CD4-positive, alpha-beta T cell treated with Interleukin-1 beta for 1 hour (primary cell): ENCODE measurements at places on chromosomes 16 and 17.

- no peak for DNase-seq
These were observed 3.2 kb upstream of the MRPL58 start for GRCh38 chr17:75009139-75009724.

- DNase-seq: no peak
These were observed 286.5 kb upstream of the ERCC4 start for GRCh38 chr16:13633391-13633861.

- no peak for DNase-seq
These were observed 992 bp downstream of the NLRC3 start for GRCh38 chr16:3576211-3576610.

DNA sequence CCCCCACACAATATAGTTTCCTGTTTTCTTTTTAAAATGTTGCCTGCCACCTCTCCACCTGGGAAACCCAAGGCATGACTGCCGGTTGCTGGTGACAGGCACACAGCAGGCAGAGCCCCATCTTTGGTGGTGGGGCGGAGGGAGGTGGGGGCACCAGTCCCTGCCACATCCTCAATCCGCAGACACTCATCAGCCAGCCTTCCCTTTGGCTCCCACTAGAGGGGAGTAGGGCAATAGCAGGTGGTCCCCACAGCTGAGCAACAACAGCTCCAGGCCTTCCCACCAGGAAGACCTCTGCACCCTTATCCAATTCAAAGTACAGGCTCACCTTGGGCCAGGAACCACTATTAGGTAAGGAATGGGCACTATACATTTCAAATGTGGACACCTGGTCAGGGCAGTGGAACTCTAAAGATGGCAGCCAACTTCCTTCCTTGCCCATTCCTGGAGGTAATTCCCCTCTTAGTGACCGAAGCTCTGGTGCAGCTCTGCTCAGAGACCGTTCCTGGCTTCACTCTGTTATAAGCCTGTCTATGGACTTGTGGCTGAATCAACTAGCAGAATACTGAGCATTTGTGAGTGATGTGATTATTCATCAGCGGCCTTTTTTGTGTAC, 13.9 kb downstream of the RECQL5 start:
- DNase-seq: peak; percentile 26

DNA sequence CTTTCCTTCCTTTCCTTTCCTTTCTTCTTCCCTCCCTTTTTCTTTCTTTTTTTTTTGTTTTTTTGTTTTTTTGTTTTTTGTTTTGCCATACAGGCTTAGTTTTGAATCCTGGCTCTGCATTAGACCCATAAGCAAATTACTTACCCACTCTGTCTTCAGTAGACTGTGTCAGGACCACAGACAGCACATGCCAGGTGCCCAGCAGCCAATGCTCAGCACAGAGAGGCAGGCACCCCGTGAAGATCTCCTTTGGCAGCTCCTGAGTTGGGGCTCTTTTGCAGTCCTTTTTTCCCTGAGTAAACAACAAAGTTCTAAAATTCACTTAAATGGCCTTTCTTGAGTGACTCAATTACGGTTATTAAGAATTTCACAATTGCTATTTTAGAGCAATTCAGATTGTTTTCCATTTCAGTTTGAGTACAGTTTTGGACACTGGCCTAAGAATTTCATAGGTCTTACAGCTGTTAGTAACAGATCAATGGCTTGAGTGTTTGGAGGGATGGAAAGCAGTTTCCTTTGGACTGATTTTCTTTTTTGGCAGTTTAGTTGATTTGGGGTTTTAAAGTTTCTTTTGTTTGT, 26.2 kb upstream of the SLC5A11 start:
- no peak for DNase-seq

DNA sequence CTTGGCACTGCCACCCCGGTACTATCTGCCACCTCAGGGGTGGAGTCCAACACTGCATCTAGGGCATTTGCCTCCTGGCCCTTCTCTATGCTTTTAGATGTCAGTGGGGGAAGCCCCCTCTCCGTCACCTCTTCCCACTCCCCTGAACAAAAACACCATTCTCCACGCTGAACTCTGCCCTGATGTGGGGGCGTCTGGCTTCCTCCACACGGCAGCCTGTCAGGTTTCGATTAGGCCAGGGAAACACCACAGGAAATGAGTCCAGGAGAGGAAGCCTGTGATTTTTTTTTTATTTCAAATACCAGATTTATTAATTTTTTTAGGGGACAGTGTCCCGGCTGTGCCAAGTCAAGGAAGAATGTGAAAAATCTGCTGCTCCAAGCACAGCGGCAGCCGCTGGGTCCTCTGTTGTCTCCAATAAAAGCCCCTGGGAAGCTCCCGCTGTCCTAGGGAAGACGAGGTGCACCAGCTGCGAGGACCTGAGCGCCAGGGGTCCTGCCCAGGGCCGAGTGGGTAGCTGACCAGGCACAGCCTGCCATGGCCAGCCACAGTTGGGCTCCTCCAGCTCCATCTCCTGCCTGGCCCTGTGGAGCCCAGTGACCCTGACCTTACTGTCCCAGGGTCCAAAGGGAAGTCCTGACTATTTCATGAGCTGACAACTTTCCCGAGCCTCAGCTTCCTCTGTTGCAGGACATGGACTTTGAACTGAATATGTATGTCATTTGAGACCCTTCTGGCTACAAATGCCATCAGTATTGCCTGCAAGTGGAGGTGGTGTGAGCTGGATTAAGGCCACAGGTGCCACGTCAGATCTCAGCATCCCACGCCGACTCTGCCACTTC, 336.7 kb downstream of the FOXL1 start:
- no peak for DNase-seq

- DNase-seq: no peak
These were observed 53.5 kb downstream of the SMURF2 start for GRCh38 chr17:64608571-64608981.

GRCh38 chr17:76567634-76568432, 17.8 kb downstream of the ST6GALNAC2 start:
- DNase-seq: peak; percentile 19

DNA sequence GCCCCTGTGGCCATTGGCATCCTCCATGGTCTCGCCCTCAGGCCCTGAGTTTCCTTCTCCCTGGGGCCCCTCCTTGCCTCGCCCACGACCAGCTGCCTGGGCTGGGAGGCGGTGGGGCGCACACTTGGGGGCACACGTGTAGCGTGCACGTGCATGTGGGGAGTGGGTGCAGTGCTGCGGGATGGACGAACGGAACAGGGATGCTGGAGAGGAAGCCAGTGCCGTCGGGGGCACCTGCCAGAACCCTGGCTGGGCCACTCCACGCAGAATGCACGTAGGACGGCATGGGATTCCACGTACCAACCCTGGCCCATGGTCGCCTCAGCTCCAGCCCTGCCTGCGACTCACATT, 80.4 kb downstream of the KLHDC4 start:
- DNase-seq: no peak

GRCh38 chr17:44308865-44309264, 464 bp downstream of the RUNDC3A start:
- no peak for DNase-seq

DNA sequence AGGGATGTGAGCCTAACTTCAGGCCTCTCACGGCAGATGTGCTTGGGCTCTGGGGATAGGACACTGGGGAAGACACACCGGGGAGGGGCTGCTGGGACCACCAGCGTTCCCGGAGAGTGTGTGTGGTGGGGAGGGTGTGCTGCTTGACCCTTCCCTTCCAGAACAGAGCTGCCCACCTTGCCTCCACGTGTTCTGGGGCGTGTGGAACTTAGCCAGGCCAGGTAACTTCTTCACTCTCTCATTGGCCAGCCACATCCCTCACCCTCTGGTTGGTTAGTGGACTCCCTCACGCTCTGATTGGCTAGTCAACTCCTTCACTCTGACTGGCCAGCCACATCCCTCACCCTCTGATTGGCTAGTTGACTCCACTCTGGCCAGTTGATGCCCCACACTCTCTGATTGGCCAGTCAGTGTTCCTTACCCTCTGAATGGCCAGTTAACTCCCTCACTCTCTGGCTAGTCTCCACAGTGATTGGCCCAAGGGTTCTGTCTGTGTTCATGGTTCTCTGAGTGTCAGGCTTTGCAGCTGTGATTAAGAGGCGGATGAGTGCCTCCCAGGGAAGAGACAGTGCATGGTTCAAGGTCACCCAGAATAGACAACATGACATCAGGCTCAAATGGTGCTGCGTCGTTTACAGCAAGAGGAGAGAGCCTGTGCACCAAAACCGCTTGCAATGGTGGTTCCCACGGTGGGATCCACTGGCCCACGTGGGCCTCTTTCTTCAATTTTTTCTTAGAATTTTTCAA, 10.0 kb downstream of the TMEM235 start:
- no peak for DNase-seq

DNA sequence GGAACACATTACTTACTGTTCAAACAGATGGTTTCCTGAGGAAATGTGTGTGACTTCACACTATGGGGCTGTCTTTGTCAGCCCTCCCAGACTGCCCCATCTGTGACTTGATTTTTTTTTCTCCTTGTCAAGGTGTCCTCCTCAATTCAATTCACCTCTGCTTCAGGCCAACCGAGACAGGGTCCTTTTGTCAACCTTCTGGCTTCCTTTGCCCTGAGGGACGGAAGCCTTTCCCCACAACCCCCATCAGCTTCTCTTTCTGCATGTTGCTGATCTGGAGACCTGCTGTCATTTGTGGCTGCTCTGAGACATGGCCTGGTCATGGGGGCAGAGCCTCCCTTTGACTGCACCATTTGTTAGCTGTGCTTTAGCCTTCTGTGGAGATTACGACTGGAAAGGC, 21.3 kb upstream of the RGS9 start:
- no peak for DNase-seq

DNA sequence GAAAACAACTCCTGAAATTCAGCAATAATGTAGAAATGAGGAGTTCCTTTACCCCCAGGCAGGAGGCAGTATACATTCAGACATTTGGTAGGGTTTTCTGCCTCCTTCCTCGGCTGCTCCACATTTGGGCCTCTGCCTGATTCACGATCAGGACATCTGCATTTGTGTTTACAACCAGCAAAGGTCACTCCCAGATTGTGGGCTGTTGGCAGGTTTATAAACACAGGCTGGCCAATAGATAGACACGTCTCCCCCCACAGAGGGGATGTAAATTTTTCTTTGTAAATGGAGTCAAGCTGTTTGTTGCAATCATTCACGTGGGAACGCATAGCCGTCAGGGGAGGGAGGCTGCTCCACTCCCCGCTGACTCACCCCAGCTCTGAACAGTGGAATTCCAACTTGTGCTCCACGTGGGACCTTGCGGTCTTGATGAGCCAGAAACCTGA, 252.1 kb upstream of the N4BP1 start:
- no peak for DNase-seq

GRCh38 chr16:4203748-4204147, 38.1 kb downstream of the SRL start:
- no peak for DNase-seq

- DNase-seq: no peak
These were observed 8.6 kb downstream of the SLC13A5 start for GRCh38 chr17:6704470-6705052.

DNA sequence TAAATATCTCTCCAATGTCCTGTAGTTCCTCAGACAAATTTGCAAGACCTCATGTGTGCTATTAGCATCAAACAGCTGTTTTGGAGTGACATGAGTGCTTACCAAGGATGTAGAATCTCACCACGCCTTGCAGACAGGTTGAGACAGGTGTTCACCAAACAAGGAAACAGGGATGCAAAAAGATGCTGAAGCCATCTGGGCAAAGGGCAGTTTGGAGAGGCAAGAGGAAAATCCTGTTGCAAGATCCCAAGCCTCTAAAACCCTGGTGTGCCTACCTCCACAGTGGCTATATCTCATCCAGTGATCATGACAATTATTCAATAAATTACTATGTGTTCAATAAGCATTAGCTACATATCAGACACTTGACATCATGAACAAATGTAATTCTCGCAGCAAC, 373.7 kb downstream of the SOX9 start:
- DNase-seq: no peak

- DNase-seq: no peak
These were observed 27.7 kb upstream of the CBX4 start for GRCh38 chr17:79866791-79867518.

GRCh38 chr17:47427985-47428384, 102.9 kb upstream of the NPEPPS start:
- no peak for DNase-seq

DNA sequence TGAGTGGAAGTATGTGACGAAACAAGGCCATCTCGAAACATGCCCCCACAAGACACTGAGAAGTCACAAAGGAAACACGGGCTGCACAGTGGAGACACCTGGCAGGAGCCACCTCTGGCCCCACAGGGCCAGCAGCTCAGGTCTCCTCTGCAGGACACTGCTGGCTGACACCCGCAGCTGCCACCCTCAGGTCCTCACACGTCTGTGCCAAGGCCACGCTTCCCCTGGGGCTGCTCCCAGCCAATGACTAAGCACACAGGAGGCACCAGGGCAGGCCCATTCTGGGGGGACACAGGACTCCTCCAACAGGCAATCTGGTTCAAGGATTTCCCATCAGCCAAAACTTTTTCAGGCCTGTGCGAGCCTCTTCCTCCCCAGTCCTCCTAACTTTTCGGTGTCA, 36.4 kb downstream of the MBTPS1 start:
- no peak for DNase-seq

- no peak for DNase-seq
These were observed 62.7 kb downstream of the KNOP1 start for GRCh38 chr16:19655242-19655777.

DNA sequence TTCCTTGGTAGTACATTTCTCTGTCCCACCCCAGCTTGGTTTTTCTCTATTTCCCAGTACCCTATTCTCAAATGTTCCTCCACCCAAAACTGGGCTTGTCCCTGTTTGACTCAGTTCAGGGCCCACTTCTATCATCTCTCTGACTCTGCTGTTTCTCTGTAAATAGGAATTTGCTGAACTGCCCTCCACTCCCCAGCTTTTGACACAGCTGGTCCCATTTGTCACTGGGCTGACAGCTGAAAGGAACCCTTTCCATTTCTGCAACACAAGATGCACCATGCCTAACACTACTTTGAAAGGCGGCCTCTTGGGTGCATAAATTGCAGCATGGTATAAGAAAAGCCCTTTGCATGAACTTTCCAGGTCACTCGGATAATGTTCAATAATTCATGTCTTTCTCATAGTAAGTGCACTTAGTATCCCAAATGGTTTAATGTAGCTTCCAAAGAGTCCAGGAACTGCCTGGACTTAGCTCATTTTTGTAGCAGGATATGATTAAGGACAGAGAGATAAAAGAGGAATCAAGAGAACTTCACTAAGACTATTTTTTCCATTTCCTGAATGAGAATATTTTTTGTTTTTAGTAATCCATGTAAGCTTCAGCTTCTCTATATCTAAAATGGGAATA, 256.7 kb downstream of the CDH11 start:
- no peak for DNase-seq

- peak; percentile 15 for DNase-seq
These were observed 623 bp downstream of the E4F1 start for GRCh38 chr16:2223942-2224486.
